Stimulated activated CD4-positive, alpha-beta T cell treated with anti-CD3 and anti-CD28 coated beads, Interleukin-1b, Interleukin-23, amount 100 ng/mL, for 4 hours (primary cell): ENCODE measurements at places on chromosomes 7 and 10.

DNA sequence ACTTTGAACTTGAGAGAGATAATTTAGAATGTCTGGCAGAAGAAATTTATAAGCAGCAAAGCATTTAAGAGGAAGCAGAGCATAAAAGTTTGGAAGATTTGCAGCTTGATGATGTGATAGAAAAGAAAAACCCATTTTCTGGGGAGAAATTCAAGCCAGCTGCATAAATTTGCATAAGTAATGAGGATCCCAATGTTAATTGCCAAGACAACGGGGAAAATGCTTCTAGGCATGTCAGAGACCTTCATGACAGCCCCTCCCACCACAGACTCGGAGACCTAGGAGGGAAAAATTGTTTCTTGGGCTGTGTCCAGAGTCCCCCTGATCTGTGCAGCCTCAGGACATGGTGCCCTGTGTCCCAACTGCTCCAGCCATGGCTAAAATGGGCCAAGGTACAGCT is 263.6 kb upstream of the POT1 start:
- DNase-seq, result no peak

GRCh38 chr7:92754919-92755581 is 81.3 kb downstream of the CDK6 start:
- no peak for DNase-seq

DNA sequence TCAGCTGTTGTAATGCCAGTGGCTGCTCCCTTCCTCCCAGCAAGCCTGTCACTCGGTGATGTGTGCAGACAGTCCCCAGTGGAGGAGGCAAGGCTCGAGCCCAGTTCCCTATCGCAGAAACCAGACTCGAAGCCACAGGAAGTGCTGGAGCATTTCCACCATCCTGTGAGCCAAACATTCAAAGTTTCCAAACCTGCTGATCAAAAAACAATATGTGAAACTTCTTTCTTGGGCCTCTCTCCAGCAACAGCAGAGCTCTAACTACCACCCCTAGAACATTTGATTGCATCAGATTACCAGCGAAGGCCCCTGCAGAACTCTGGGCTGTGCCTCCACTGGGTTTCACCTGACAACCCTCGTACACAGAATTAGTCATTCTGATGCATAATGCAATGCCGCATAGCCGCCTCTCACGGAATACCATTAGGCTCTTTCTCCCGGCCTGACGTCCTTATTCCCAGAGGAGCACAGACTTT is 94.0 kb downstream of the ELMO1 start:
- peak; percentile 37 for DNase-seq

- DNase-seq, result no peak
Observed at GRCh38 chr10:102465466-102465865, 14.1 kb upstream of the C10orf95 start.

DNA sequence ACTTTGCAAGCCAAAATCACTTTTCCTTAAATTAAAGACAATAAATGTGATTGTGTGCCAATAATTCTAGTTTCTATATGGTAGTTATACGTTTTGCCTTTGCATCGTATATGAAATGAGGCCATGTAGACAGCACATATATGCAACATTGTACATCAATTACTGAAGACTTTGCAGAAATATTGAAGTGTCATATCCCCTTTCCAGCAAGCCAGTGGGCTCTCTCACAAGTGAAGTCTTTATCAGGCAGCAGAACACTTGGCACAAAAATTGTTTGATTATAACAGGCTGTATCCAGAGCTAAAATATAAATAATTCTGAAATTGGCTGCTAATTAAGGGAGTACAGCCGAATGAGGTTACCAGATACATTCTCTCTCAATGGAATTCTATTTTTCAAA is 588.6 kb upstream of the SEMA3D start:
- DNase-seq, result no peak

DNA sequence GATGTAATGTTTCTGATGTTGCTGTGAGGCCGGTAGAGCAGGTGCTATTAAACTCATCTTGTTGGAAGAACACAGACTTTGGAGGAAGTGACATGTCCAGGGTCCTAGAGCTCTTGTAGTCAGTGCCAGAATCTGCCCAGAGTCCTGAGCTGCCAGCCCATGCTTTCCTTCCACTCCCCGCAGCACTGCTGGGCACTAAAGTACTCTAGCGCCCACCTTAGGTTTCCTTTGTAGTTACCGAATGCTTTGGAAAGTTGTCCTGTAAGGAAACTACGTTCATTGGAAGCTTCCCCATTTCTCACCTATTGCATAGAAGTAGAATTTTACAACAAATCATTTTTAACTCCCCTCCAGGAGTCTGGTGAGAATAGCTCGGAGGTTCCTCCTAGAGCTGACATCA is 11.0 kb downstream of the ZNF862 start:
- DNase-seq, result no peak

- DNase-seq, result no peak
Observed at GRCh38 chr7:99008921-99009530, 130.7 kb downstream of the TRRAP start.

GRCh38 chr7:55515569-55516279 is 56.6 kb downstream of the VOPP1 start:
- DNase-seq, result no peak

- DNase-seq, result no peak
Observed at GRCh38 chr10:121494296-121494695, 103.9 kb downstream of the FGFR2 start.

DNA sequence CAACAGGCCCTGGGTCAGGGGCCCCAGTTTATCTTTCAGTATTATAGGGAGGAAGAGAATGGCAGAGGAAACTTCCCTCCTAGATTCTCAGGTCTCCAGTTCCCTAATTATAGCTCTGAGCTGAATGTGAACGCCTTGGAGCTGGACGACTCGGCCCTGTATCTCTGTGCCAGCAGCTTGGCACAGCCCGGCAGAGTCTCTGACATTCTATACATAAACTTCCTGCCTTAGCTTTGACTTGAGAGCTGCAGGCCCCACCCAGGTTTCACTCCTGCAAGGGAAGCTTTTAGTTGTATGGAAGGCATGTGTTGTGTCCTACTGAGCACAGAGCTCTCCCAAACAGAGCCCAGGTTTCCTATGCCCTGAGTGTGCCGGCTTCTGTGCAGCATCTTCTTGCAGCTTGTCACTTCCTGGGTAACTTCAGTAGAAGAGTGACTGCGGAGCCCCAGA is 205.6 kb upstream of the PRSS58 start:
- DNase-seq, result no peak

DNA sequence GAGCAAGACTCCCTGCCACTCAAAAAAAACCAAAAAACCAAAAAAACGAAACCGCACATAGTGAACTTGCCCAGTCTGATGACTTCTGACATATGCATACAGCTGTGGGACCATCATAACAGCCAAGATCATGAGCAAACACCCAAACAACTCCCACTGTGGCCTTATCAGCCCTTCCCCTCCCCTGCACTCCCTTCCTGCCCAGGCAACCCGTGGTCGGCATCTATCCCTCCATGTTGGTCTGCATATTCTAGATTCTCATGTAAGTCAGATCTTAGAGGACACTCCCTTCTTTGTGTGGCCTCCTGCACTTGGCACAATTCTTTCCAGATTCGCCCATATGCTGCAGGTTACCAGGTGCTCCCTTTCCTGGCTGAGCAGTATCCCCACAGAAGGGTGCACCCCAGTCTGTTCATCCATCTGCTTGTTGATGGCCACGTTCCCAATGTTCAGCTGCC is 72.8 kb downstream of the GNA12 start:
- no peak for DNase-seq

DNA sequence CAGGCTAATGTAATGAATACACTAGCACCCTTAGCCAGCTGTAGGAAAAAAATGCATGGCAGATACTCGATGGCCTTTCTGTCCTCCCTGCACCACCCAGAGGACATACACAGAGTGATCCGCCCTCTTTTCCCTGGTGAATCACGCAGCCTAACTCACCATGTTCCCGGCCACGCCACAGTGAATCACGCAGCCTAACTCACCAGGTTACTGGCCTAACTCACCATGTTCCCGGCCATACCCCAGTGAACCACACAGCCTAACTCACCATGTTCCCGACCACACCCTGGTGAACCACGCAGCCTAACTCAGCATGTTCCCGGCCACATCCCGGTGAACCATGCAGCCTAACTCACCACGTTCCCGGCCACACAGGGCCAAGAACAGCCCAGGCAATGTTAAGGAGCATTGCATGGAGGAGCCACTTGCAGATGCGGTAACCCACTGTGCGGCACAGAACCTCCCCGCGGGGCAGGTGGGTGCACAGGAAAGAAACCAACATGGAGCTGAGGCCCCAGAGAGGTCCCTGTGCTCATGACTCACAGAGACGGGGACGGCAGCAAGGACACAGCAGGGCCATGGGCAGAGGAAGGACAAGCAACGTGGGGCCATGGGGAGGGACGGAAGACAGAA is 508.5 kb downstream of the DNAJB6 start:
- no peak for DNase-seq

DNA sequence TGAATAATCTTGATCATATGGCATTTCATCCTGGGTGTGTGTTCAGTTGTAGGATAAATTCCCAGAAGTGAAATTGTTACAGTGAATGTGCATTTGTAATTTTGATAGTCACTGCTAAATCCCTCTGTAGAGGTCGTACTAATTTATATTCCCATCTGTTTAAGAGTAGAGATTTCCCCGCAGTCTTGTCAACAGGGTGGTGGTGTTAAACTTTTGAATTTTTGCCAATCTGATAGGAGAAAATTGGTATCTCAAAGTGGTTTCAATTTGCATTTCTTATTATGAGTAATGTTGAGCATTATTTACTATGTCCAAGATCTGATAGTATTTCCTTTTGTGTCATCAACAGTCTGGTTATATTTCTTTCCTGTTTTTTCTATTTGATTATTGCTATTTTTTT is 101.7 kb downstream of the AUTS2 start:
- no peak for DNase-seq

DNA sequence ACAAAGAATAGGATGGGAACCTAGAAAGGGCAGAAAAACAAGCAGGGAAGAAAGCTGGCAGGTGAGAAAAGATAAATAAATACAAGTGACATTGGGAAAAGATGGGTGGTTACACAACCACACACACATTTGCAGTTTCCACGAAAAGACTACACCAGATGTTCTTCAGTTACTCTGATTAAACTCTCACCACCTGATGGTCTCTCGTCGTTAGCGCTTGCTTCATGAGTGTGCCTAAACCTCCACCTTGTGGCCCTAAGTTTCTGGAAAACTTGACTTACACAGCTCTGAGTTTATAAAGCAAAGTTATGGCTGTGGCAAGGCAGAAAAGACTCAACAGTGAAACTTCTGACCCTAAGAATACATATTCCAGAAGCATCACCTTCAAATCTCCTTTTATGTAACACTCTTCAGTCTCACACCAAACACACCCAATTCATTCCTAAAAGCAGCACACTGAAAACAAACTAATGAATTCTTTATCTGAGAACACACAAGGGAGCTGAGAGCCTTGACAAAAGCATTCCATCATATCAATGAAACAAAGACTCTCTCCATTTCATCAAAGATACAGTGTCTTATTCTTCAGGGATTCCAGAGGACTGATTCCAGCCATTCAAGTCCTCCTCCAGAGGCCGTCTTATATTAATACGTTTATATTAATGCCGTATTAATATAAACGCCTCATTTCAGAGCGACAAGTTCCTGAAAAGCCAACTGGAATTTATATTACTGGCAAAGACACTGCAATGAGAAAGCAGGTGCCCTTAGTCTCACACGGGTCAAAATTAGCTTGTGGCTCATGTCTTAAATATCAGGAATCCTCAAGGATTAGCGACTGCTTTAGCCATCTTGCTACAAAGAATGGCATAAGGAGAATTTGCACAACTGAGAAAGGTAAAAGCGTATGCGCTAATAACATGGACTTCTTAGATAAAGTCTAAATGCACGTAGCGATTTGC is 77.6 kb downstream of the RNF216 start:
- no peak for DNase-seq

DNA sequence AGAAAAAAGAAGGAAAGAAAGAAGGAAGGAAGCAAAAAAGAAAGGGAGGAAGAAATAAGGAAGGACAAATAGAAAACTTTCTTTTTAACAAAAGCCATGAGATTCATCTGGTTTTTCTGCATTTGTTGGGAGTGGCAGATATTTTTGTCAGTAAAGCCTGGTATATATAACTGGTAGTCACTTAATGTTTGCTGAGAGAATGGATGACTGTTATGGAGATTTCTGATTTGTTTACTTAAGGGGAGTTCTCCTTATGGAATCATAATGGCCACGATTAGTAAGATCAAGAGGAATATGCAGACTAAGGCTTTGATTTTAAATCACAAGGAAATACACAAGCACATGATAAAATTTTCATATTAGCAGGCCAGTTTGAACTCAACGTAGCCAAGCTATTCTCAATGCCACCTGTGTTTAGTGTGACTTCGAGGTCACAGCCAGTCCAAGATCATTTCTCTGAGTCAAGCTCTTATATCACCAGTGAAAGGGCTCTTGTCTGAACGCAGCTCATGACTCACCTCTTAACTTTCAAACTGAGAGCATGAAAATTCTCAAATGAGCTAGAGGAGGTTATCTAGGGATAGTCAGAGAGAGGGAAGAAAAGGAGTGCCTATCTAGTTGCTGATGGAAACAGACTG is 445.1 kb upstream of the ZMIZ1 start:
- no peak for DNase-seq

DNA sequence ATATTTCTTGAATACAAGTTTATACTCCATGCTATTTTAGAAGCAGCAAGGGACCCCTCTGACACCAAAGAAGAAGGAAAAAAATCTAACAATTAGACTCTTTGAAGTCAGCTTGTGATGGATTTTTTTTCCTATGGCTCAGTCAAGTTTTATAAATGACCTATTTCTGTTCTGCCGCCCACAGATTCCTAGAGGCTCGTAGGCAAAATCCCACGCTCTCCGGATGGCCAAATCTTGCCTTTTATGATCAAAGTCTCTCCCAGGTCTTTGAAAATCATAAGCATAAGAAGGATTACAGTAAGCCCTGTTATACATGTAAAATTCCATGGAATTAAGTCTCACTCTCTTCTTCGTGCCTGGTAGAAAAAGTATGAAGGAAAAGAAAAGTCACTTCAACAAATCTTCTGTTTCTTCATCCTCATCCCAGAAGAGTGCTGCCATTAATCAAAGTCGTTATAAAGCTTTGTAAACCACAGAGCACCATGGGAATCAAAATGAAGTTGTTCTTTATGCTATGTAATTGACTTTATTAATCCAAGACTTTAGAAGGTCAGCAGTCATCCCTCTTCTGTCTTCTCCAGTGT is 33.1 kb downstream of the ASB13 start:
- no peak for DNase-seq

- DNase-seq, result no peak
Observed at GRCh38 chr7:45162311-45162845, 4.8 kb downstream of the RAMP3 start.

GRCh38 chr10:114060456-114060855 is 16.8 kb downstream of the ADRB1 start:
- DNase-seq, result no peak
